ENCODE measurements at places on chromosomes 16 and 17. TPM values are rescaled to one million over a fixed set of nuclear protein-coding genes. Genes with fewer than 3 reads are reported as not detected.
A peak's percentile ranks its signal among the peaks of the same experiment; 100 is the strongest.

The WNK4 gene
- not detected for total RNA-seq

GRCh38 chr17:51427323-51427811 lies 167.0 kb downstream of the UTP18 start:
- DNase-seq: no peak

DNA sequence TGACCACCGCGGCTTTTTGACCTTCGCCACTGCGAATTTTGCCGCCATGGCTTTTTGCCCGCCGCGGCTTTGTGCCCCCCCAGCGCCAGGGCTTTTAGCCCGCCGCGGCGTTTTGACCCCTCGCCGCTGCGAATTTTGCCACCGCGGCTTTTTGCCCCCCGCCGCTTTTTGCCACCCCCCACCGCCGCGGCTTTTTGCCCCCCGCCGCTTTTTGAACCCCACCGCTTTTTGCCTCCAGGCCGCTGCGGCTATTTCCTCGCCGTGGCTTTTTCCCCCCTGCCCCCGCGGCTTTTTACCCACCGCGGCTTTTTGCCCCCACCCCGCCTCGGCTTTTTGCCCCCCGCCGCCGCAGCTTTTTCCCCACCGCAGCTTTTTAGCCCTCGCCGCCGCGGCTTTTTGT lies 134.8 kb upstream of the TP53TG3C start:
- DNase-seq: no peak

GRCh38 chr17:15462976-15463772 lies 4.2 kb downstream of the CDRT4 start:
- peak; percentile 60 for DNase-seq

DNA sequence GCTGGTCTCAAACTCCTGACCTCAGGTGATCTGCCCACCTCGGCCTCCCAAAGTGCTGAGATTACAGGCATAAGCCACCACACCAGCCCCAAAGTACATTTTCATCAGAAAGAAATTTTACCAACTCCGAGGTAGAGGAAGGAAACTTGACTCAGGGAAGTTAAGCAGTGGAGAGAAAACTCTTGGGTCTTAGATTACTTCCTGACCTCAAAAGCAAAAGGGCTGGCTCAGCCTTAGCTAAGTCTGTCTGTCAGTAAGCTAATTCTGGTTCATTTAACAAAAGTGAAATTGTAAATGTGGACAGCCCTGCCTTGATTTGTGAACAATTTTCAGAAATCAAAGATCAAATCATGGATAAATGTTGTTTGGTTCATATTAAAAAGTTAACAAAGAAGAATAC lies 30.6 kb downstream of the MAP2K6 start:
- DNase-seq: no peak

DNA sequence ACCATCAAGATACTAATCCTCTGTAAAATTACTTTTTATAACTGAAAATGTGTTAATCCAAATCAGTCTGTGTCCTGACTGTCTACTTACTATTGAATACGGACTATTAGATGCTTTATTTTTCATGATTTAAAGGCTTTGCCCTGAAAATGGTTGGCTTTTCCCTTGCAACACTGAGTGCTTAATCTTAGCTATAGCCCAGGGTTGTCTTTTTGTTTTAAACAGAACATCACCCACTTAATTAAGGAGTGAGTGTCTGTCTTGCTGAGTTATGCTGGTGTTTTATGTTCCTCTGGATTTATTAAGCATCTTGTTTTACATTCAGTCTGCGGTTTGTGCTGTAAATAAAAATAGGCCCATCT lies 11.0 kb downstream of the FTO start:
- no peak for DNase-seq

DNA sequence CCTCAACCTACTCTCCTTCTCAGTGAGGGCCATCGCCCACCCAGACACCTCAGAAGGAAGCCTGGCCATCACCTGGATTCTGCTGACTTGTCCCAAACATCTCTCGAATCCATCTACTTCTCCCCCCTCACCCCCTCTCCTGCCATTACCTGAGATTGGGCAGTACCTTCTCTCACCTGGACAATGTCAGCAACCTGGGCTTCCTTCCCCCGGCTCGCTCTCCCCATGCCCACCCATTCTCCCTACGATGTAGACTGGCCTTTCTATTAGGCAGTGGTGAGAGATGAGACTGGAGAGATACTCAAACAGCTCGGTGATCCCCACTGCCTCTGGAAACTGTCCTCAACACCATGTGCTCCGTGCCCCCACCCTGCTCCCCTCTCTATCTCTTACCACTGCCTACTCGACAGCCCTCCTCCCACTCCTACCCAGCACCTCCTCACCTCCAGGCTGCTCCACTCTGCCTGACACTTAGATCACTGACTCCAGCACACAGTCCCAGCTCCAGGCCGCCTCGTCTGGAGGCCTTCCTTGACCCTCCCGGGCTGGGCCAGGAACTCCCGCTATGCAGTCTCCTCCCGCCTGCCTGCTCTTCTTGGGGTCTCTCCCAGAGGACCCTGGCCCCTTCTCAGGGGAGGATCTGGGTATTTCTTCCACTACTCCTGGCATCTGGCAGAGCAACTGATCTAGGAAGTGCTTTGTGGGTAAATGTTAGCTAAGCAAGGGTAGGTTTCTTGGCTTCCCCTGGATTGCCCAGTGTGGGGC lies 235.8 kb upstream of the NLRP1 start:
- DNase-seq: no peak
